ENCODE measurements at places on chromosomes 4 and X.

- H3K4me1 ChIP-seq = peaks cover 10% of the 10 kb centered on the region
- H3K36me3 ChIP-seq = peaks cover 2% of the 10 kb centered on the region
- DNase-seq = no peak
- H3K4me3 ChIP-seq = no peak overlapping the region
- H3K27ac ChIP-seq = no peak overlapping the region
Observed at GRCh38 chrX:150849486-150849885, 49.0 kb downstream of the CD99L2 start.

- peaks cover 6% of the 10 kb centered on the region for H3K27me3 ChIP-seq
- no peak overlapping the region for H3K4me3 ChIP-seq
- no peak for DNase-seq
- H3K27ac ChIP-seq = no peak overlapping the region
- peaks cover 3% of the 10 kb centered on the region for H3K4me1 ChIP-seq
Observed at GRCh38 chr4:7539659-7540058, 104.9 kb upstream of the PSAPL1 start.

DNA sequence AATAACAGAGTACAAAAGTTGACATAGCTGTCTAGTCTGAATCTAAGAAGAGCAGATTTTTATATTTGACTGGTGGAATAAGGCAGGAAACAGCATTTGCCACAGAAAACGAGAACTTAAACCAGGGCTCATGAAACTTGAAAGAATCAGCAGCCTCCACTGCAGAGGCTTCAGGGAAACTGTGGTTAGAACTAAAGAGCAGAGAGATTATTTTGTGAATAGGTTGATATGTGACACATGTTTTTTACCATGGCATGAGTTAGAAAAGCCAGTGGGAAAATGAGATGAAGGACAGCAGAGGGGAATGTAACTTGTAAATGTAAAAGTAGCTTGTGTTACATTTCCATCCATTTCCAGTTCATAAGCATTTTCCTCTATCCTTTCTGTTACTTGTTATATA lies 63.7 kb upstream of the CAMK2D start:
- H3K4me3 ChIP-seq = no peak overlapping the region
- no peaks in the 10 kb centered on the region for H3K4me1 ChIP-seq
- H3K27ac ChIP-seq = no peak overlapping the region
- no peak for DNase-seq

DNA sequence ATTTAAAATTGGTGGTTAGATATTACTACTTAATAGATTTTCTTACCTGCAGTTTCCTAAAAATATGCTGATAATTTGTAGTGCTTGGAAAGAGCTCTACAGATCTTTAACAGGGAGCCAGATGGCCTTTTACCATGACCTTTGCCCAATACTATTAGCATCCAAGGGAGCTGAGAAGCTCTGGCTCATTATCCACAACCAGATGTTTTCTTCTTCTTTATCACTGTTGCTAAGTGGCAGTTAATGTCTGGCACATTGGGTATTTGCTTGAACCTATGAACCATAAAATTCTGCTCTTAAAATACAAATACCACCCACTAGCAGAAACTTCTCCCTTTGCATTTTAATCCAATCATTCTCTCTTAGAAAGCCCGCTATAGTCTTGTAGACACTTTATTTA lies 1480.3 kb downstream of the C4orf33 start:
- H3K27me3 ChIP-seq = no peaks in the 10 kb centered on the region
- DNase-seq = no peak
- H3K4me3 ChIP-seq = no peak overlapping the region

DNA sequence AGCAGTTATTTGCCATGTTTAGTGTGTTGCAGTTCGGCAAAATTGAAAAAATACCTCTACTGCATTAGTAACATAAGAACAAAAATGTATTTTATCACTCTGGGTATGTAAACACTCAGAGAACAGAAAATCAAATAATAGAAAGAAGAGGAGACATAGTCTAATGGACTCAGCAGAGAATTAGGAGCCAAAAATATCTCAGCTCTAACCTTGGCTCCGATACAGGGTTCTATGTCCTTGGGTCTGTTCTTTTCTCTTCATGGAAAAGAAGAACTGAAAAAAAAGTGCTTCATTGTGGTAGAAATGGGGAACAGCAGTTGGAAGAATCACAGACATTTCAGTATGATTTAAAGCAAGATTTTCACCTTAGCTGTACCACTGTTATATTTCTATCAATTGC lies 240.5 kb upstream of the CXXC4 start:
- no peaks in the 10 kb centered on the region for H3K27me3 ChIP-seq
- DNase-seq = no peak
- no peak overlapping the region for H3K4me3 ChIP-seq

DNA sequence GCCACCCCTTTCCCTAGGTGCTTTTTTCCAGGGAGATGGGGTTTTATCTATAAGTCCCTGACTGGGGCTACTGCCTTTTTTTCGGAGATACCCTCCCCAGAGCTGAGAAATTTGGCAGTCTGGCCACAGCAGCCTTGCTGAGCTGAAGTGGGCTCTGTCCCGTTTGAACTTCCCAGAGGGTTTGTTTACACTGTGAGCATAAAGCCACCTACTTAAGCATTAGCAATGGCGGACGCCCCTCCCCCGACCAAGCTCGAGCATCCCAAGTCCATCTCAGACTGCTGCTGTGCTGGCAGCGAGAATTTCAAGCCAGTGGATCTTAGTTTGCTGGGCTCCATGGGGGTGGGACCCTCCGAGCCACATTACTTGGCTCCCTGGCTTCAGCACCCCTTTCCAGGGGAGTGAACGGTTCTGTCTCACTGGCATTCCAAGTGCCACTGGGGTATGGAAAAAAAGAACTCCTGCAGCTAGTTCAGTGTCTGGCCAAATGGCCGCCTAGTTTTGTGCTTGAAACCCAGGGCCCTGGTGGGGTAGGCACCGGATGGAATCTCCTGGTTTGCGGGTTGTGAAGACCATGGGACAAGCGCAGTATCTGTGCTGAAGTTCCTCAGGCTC lies 456.4 kb upstream of the HTR2C start:
- no peak overlapping the region for H3K4me3 ChIP-seq
- no peak overlapping the region for H3K27ac ChIP-seq
- H3K27me3 ChIP-seq = no peaks in the 10 kb centered on the region
- no peak for DNase-seq
- H3K36me3 ChIP-seq = peaks cover 1% of the 10 kb centered on the region

GRCh38 chr4:150329373-150329772 lies 251.1 kb downstream of the DCLK2 start:
- H3K27me3 ChIP-seq = no peaks in the 10 kb centered on the region
- no peak overlapping the region for H3K27ac ChIP-seq
- H3K4me3 ChIP-seq = no peak overlapping the region
- peaks cover 4% of the 10 kb centered on the region for H3K36me3 ChIP-seq
- DNase-seq = no peak

- H3K4me1 ChIP-seq = peaks cover 8% of the 10 kb centered on the region
- no peaks in the 10 kb centered on the region for H3K27me3 ChIP-seq
- no peak overlapping the region for H3K27ac ChIP-seq
- DNase-seq = no peak
- H3K36me3 ChIP-seq = no peaks in the 10 kb centered on the region
Observed at GRCh38 chr4:54513204-54513603, 144.6 kb upstream of the KIT start.

GRCh38 chr4:82036181-82036580 lies 337.6 kb downstream of the HNRNPD start:
- H3K36me3 ChIP-seq = no peaks in the 10 kb centered on the region
- peaks cover 9% of the 10 kb centered on the region for H3K27me3 ChIP-seq
- H3K4me3 ChIP-seq = no peak overlapping the region
- no peak overlapping the region for H3K27ac ChIP-seq
- H3K4me1 ChIP-seq = no peaks in the 10 kb centered on the region

DNA sequence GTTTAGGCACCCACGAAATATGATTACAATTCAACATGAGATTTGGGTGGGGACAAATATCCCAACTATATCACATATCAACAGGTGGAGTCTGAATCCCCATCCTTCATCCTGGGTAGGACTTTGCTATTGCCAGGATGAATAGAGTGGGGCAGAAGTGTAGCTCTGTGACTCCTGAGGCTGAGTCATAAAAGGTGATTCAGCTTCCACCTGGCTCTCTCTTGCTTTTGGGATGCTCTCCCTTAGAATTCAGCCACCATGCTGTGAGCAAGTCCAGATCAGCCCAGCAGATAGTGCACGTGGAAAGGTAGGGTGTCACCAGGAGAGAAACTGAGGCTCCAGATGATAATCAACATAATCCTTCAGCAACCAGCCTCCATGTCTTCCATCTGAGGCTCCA lies 193.8 kb upstream of the BCOR start:
- no peak overlapping the region for H3K4me3 ChIP-seq
- H3K27ac ChIP-seq = no peak overlapping the region
- no peaks in the 10 kb centered on the region for H3K36me3 ChIP-seq
- no peaks in the 10 kb centered on the region for H3K4me1 ChIP-seq

- H3K4me3 ChIP-seq = no peak overlapping the region
- H3K36me3 ChIP-seq = peaks cover 1% of the 10 kb centered on the region
- no peak for DNase-seq
- H3K27me3 ChIP-seq = no peaks in the 10 kb centered on the region
Observed at GRCh38 chr4:86043755-86044592, 315.9 kb downstream of the MAPK10 start.

GRCh38 chr4:151665022-151665784 lies 95.6 kb downstream of the GATB start:
- DNase-seq = no peak
- H3K4me1 ChIP-seq = peaks cover 2% of the 10 kb centered on the region
- peaks cover 1% of the 10 kb centered on the region for H3K36me3 ChIP-seq
- no peak overlapping the region for H3K4me3 ChIP-seq

- H3K4me1 ChIP-seq = no peaks in the 10 kb centered on the region
- no peaks in the 10 kb centered on the region for H3K27me3 ChIP-seq
- H3K4me3 ChIP-seq = no peak overlapping the region
- no peak overlapping the region for H3K27ac ChIP-seq
- no peak for DNase-seq
Observed at GRCh38 chrX:137882960-137883359, 317.0 kb downstream of the ZIC3 start.

- H3K4me3 ChIP-seq = no peak overlapping the region
- H3K4me1 ChIP-seq = peaks cover 6% of the 10 kb centered on the region
- no peak overlapping the region for H3K27ac ChIP-seq
- H3K36me3 ChIP-seq = peaks cover 24% of the 10 kb centered on the region
- DNase-seq = no peak
Observed at GRCh38 chrX:47568656-47569295, 7.8 kb downstream of the ARAF start.

DNA sequence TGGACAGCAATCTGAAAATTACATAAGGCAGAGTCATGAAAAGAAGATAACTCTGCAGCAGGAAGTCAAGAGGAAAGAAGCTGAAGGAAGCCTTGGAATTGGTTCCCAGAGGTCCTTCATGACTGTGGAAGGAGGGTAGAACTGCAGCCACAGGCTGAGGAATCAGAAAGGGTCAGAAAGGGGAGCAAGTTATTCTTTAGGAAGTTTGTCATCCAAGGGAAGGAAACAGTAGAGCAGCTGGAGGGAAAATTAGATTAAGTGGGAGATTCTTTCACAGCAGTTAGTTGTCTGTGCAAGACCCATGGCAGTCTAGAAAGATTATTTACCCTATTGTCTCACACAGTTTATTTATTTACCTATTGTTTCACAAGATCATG lies 9.3 kb upstream of the ADH1C start:
- H3K27me3 ChIP-seq = no peaks in the 10 kb centered on the region
- H3K27ac ChIP-seq = no peak overlapping the region
- no peak overlapping the region for H3K4me3 ChIP-seq
- DNase-seq = no peak
- no peaks in the 10 kb centered on the region for H3K4me1 ChIP-seq

DNA sequence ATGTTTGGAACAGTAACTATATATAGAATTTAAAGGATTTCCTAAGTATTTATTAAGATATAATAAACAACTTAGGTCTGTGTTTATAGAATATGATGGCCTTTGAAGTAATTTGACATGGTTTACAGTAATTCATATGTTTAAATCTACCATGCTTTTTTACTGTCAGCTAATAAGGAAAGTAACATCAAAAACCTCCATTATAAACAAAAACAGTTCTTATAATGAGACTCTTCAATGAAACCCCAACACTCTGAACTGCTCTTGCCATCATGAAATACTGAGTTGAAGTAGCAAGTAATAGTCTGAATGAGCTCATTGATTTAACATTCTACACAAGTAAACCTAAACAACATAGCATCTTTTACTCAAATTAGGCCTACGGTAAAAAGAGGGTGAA lies 1236.5 kb downstream of the FSTL5 start:
- no peak for DNase-seq
- no peak overlapping the region for H3K4me3 ChIP-seq
- peaks cover 6% of the 10 kb centered on the region for H3K4me1 ChIP-seq
- no peak overlapping the region for H3K27ac ChIP-seq

GRCh38 chrX:153477901-153478300 lies 7.5 kb upstream of the HAUS7 start:
- H3K27me3 ChIP-seq = peaks cover 12% of the 10 kb centered on the region
- no peak overlapping the region for H3K27ac ChIP-seq
- H3K4me1 ChIP-seq = peaks cover 4% of the 10 kb centered on the region
- no peak for DNase-seq
